ENCODE measurements at places on chromosomes 3 and 15. TPM values are rescaled to one million over a fixed set of nuclear protein-coding genes. Genes with fewer than 3 reads are reported as not detected.

DNA sequence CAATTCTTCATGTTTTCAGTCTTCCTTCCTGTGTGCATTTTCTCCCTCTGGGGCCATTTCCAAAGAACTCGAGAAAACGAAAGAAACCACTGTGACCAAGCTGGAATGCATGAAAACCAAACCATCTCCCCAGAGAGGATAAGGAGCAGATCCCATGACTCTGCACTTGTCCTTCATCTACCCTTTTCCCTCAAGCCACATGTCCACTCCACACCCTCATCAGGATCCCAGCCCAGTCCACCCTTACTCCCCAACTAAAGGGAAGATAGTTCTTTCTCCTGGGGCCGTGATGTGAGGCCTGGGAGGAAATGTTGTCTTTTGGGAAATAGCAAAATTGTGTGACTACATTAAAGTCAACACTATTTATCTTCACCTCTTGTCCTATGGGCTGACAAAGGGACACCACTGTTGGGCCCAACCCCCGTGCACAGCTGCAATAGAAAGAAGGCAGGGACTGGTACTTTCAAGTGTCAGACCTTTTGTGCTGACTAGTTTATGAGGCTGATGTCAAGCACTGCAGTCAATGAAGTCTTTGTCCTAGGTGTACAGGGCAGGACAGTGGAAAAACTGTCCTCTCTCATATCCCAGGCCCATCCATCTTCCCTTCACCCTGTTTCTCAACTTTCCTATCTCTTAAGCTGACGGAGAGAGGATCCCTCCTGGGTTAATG is 487.1 kb upstream of the NR2F2 start:
- ATAC-seq: no peak

DNA sequence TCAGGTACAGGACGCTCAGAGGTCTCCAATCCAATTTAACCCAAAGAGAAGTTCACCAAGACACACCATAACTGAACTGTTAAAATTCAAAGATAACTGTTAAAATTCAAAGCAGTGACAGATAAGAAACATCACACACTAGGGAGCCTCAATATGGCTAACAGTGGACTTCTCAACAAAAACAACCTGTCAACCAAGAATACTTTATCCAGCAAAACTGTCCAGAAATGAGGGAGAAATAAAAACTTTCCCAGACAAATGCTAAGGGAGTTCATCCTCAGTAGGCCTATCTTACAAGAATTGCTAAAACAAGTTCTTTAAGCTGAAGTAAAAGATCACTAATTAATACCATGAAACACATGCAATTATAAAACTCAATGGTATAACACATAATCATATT is 36.3 kb upstream of the MYLK start:
- no peak for ATAC-seq

DNA sequence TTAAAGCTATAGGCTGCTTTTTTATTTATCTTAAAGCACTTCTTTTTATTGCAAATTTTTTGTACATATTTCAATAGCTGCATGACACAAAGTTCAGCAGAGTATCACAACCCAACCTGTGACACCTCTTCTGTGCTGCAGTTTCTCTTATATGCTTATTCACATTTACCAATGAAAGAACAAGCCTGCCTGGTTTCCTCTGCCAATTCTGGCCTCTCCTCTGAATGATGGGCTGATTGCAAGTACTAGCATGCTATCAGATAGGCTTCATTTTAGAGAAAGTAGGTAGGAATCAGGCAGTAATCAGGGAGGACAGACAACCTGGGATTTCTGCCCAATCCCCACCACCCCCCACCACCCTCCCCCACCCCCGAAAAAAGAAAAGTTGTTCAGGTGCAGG is 26.6 kb downstream of the ACKR4 start:
- ATAC-seq: peak; percentile 94

DNA sequence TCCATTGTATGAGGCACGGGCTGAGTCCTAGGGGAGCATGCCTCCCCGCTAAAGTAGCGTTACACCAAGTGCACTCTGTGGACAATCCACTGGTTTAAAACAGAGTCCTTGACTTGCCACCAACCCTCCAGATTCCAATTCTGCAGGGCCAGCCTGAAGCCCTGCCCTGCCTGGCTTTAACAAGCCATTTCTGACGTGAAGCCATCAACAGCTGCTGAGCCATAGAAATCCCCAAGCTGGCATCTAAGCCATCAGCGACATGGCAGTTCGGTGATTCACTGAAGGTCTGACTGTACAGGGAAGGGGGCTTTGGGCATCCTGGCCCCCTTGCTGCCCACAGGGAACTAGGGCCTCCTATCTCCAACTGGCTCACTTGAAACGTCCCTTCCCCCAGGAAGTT is 265.7 kb downstream of the UACA start:
- no peak for ATAC-seq

DNA sequence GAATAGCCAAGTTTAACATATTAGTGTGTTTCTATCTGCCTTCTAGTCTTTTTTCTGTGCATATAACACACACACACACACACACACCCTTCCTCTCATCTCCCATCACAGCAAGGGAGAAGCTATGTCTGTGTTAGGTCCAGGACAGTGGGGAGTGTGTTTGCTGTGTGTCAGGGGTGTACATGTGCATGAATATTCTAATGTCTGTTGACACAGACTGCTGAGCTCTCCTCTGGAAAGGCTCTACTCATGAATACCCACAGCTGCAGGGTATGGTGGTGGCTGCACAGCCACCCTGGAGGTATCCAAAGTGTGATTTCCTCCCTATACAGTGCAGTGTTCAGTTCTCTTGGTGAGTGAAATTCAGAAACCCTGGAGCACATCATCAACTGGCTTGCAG is 42.9 kb downstream of the ARNT2 start:
- no peak for ATAC-seq

DNA sequence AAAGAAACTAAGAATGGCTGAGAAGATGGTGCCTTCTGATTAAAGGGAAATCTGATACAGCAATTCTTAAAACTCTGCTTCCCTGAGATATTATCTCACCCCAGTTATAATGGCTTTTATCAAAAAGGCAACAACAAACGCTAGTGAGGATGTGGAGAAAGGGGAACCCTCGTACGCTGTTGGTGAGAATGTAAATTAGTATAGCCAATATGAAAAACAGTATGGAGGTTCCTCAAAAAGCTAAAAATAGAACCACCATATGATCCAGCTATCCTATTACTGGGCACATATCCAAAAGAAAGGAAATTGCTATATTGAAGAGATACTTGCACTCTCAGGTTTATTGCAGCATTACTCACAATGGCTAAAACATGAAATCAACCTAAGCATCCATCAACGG is 65.1 kb downstream of the GOLIM4 start:
- ATAC-seq: no peak

GRCh38 chr15:38049891-38050290 is 115.5 kb downstream of the TMCO5A start:
- no peak for ATAC-seq

DNA sequence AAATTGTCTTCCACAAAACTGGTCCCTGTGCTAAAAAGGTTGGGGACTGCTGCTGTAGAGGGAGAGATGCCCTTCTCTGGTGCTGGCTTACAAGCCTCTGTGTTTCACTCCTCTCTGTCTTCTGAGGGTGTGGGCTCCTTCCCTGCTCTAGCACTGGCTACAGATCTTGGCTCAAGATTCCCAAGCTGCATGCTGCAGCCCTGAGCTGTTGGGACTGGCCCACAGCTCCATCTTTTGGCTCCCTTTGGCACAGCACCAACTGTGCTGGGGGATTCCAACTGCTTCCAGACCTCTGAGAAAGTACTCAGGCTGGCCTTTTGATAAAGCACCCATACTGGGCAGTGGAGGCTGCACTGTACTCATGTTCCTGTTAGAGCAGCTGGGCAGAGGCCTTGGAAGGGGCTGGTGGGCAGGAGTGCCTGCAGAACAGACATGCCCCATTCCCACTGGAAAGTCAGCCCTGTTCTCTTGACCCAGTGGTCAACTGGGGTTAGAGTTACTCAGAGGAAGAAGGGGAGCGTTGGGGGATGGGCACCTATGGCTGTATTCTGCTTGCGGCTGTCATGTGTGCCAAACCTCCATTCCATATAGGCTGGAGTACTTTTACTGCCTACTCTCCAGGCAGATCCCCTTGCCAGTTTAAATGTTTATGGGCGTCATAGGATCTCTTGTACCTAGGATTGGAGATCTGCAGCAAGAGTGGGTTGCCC is 55.7 kb downstream of the GALK2 start:
- no peak for ATAC-seq

- no peak for ATAC-seq
These were observed 132.9 kb upstream of the ZBTB20 start for GRCh38 chr3:115279939-115280338.

DNA sequence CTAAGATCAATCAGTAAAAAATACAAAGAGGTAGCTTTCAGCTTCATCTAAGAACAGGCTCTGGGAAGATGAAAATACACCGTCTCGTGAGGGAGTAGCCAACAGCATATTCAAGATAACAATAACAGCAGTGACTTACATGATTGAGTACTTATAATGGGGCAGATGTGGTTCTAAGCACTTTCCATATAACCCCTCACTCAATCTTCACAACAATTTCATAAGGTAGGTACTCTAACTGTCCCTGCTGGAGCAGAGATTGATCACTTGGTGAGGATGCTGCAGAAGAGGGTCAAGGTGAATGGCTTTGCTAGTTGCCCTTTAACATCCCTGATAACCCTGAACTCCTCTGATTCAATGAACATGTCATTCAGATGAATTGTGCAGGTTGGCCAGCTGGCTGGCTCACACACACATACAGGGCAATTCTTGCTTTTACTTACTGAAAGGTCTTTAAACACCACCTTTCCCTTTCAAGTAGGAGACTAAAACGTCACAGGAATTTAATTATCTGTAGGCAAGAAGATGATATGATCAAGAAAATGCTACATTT is 984.2 kb upstream of the CFAP20DC start:
- ATAC-seq: no peak

DNA sequence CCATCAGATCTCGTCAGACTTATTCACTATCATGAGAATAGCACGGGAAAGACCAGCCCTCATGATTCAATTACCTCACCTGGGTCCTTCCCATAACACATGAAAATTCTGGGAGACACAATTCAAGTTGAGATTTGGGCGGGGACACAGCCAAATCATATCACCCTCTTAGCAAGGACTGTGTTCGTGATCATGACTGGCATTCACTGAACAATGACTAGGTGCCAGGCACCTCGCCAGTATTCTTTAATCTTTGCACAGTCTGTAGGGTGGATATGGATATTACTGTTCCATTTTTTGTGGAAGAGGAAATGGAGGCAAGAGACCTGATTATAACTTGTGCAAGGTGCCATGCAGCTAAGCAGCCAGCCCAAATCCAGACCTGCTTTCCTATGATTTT is 77.5 kb downstream of the IGF1R start:
- peak; percentile 62 for ATAC-seq

- ATAC-seq: no peak
These were observed 244.7 kb upstream of the NR2E3 start for GRCh38 chr15:71565631-71566160.

- no peak for ATAC-seq
These were observed 25.9 kb downstream of the TMCC1 start for GRCh38 chr3:129867506-129868124.

GRCh38 chr3:184805351-184806038 is 6.5 kb upstream of the VPS8 start:
- no peak for ATAC-seq

- no peak for ATAC-seq
These were observed 10.2 kb downstream of the PLSCR5 start for GRCh38 chr3:146594843-146595482.

- no peak for ATAC-seq
These were observed 366.7 kb downstream of the SHQ1 start for GRCh38 chr3:72481542-72481941.

DNA sequence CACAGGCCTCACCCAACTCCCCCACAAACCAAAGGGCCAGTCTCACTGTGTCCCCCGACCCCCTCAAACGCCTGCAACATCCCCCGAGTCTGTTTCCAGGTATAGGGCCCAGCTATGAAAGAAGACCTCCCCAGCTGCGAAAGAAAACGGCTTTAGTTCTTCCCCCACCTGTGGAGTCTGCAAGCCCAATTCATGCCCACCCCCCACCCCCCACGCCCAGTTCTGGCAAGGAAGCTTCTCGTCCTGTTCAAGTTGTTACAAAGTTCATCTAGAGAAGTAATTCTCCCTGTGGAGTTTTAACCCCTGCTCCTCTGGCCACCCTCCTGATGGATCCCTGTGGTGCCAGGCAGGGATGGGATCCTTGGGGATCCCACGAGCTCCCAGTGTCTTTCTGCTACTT is 54.4 kb downstream of the CCDC66 start:
- ATAC-seq: no peak

DNA sequence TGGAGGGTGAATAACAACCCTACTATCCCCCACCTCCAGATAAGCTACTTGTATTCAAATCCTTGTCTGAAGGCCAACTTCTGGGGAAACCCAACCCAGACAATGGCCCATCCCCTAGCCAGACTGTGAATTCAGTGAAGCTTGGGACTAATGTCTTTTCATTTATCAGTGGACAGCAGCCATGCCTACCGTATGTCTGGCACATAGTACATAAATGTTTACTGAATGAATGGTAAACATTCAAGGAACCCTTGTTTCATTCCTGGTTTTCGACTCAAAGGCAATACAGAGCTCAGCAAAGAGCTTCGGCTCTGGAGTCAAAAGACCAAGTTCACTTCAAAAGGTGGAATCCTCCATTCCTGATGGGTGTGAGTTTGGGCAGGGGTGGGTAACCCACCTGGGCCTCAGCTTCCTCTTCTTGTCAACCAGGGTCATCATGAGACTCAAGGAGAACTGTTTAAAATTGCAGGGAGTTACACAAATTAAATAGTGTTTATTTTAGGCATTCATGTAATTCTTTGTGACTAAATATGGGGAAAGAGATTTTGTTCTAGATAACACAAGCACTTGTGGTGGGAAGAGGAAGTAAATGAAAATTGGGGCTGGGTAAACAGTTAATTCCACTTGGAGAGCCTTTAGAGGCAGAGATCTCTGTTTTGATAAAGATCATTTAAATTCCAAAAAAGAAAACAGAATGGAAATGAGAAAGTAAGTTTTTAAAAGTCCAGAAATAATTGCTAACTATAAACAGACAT is 303.7 kb upstream of the WNT5A start:
- no peak for ATAC-seq

- ATAC-seq: peak; percentile 52
These were observed 455.2 kb upstream of the ARPP21 start for GRCh38 chr3:35183927-35184675.

The CDHR4 gene
- not detected for total RNA-seq

The SLC2A2 gene
- total RNA-seq: not detected

The ECE2 gene
- total RNA-seq: not detected

The PPM1M gene
- 9.5 TPM for total RNA-seq

The ALDH1A3 gene
- total RNA-seq: 15.7 TPM
